ENCODE measurements at places on chromosomes 2 and 18.

GRCh38 chr2:102021779-102022178 lies 30.0 kb downstream of the IL1R2 start:
- DNase-seq: no peak

DNA sequence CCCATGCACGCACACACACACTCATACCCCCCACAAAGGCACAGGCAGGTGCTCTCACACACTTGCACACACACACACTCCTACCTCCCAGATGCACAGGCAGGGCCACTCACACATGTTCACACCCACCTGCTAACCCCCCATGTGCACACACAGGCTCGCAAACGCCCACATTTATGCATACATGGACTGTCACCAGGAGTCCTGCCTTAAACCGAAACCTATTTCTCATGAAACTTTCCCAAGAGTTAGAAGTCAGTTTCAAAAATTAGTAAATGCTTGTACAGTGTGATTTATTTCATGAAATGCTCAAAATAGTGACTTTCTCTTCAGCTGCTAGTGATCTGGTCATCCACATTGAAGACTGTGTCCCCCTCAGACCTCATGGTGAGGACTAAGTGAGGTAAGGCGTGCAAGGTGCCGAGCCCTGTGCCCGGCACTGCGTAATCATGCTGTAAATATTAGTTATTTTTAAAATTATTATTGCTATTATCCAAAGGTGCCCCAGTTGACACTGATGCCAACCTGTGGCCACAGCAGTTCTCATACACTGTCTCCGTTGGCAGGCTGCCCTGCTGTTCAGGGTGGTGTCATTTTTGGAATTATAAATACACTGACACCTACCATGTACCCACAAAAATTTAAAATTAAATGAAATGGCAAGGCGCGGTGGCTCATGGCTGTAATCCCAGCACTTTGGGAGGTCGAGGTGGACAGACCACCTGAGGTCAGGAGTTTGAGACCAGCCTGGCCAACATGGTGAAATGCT lies 12.4 kb downstream of the CNNM4 start:
- DNase-seq: no peak

GRCh38 chr2:38975042-38975441 lies 85.4 kb downstream of the ARHGEF33 start:
- DNase-seq: no peak

DNA sequence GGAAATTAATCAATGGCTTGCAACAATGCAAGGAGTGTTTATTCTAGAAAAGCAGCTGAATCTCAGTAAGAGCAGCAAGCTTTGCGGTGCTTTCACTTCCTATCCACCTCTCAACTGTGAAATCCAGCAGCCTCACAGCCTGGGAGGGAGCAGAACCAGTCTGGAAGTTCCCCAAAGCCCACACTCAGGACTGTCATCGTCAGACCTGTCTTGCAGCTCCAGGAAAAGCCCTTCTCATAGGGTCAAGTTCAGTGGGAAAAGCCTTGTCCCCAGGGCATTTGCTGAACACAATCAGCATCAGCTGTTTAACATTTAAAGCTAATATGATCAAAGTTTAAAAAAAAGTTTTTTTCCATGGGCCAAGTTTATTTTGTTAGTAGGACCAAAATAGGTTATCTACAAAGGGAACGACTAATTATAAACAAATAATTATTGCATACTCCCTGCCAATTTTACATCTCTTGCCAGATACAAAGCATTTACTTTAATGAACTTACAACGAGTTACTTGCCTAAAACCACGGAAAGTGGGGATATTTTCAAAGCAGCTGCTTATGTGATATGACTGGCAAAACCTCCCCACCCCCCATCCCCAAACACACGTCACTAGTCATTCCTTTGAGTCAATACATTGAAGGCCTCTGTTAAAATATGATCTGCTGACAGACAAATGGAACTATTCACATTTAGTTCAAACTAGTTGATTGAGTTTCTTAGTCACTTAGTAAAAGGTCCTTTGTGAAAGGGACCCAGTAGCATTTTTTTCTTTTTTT lies 36.8 kb downstream of the PARD6G start:
- DNase-seq: no peak

GRCh38 chr2:11743846-11744553 lies 2.4 kb upstream of the LPIN1 start:
- peak; percentile 76 for DNase-seq

DNA sequence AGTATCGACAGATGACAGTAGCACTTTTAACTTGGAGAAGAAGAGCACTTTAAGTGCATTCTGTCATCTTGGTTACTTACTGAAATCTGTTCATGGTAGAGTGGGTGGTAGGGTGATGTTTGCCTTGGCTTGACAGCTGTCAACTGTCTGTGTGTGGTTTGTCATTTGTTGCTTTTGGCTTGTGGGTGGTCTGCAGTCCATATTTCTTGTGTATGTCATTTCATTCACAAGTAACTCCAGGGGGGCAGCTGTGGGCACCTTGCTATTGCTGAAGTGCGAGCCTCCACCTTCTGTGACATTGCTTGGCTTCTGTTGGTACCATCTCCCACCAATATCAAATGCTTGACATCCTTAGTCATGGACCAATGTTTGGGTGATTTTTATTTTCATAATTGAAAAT lies 311.6 kb upstream of the NRP2 start:
- DNase-seq: no peak

- peak; percentile 88 for DNase-seq
These were observed 96.7 kb downstream of the RHOB start for GRCh38 chr2:20543469-20544152.

DNA sequence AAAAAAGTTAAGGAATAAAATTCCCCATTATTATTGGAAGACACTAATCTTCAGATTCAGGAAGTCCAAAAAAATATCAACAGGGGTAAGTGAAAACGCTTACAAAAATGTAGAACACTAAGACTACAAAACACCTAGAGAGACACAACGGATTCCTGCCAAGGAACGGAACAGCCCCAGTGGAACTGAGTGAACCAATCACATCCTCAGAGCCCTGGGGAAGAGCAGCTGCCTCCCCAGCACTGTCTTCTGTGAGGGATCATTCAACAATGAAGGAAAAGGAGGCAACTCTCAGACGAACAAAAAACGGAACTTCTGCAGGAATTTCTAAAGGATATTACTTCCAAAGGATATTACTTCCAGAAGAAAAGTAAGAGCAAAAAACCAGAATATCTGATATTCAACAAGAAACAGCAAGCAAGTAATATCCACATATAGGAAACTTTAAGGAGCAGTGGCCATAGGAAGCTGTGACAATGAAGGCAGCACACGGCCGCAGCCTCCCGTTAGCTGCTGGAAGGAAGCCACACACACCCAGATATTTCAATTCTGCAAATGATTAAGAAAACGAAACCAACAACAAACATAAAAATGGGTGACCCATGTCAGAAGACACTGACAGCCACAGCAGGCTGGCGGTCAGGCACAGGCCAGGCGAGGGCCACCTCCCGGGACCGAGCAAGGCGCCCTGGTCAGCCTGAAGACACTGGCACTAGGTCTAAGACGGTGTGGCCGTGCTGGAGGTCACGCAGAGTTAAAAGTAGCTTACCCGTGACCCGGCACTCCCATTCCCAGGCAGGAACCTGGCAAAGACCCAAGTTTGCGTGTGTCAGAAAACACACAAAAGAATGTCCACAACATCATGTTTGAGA lies 81.8 kb downstream of the HDAC4 start:
- DNase-seq: no peak

DNA sequence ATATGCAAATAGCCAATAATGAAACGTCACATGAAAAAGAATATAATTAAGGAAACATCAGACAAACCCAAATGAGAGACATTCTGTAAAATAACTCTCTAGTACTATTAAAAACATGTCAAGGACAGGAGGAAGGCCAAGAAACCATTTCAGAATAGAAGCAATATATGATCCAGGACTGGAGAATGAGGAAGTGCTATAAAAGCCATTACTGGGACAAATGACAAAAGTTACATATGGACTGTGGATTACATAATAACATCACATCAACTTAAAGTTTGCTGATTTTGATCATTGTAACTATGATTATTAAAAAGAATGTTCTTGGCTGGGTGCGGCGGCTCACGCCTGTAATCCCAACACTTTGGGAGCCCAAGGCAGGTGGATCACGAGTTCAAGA lies 81.3 kb downstream of the CRACDL start:
- DNase-seq: no peak

- no peak for DNase-seq
These were observed 90.9 kb downstream of the ANKRD44 start for GRCh38 chr2:197219636-197220035.

DNA sequence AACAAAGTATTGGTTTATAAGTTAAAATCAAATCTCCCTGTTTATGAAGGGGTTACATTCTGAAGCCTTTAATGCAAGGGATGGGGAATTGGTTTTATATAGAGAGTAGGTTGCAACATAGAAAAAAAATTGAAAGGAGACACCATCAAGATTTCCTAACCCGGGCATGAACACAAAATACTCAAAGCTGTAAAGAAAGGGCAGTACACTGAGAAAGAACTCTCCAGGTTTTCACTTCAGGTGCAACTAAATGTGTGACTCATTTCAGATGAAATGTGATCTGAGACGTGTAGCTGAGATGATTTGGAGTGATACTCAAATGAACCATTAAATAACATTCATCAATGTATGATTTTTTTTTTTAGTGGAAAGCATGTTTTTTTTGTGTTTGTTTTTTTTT lies 43.6 kb downstream of the SANBR start:
- no peak for DNase-seq

- DNase-seq: no peak
These were observed 5.8 kb upstream of the MRPL33 start for GRCh38 chr2:27765621-27766286.

DNA sequence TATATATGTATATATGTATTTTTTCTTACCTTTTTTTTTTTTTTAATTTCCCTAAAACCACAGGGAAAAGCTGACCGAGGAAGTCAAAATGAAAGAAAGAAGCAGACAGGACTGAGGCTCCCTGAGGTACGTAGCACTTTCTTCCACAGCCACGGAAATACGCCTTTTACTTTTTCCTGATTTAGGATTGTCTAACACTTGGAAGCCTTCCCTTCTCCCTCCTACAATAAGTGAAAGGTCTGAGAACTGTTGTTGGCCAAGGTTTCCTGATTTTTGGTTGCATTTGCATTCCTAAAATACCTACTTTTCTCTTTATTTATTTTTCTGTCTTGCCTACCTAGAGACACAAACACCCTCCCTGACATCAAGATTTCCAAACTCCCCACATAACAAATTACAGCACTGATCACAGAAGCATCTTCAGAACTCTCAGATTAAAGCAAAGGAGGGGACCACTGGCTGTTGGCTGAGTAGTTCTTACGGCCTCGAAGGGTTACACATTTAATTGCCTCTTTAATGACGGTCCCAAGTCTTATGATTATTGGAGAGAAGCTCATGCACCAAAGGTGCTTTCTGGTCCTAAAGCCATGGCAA lies 778.5 kb upstream of the FANCL start:
- DNase-seq: no peak

DNA sequence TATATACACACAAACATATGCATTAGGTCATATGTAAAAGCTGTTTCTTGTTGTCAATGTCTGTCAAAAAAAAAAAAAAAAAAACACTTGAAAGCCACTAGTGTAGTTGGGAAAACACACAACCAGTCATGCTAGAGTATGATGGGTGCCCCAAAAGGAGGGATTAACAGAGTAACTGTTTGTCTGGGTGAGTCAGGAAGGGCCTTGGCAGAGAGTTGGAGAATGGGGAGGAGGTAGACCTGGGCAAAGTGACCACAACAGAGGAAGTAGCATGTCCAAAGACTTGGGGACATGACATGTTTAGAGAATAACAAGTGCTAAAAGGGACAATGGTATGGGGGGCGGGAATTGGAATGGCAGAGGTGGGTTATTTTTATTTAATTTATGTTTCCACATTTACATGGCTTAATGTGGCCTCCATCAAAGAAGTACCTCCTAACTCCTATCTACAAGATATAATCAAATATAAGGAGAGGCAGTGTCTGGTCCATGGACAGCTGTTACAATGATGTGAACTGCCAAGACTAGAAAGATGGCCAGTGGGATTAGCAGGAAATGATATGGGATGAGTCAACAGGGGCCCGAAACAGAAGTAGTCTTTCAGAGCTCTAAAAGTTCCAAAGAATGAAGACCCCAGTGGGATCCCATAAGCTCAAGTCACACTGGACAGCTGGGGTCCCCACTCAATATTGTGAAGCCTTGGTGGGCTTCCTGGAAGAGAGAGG lies 99.9 kb upstream of the ZFP36L2 start:
- no peak for DNase-seq

DNA sequence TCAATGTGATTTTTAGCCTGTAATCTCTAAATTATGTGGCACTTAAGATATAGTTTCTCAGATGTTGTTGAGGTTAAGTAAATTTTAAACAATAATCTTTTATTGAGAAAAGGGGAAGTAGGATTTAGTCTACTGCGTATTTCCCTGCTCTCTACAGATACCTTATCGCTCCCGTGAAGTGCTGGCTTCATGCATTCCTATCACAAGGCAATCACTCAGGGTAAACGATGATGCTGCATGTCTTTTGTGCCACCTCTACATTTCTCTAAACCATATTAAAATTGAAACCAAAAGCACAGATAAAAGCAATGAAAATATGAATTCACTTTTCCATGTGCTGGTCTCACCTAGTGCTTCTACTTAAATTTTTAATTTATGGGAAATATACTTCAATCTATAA lies 14.4 kb upstream of the RPE start:
- DNase-seq: no peak

GRCh38 chr18:30106356-30106755 lies 936.2 kb downstream of the DSC3 start:
- no peak for DNase-seq

GRCh38 chr18:48902023-48902855 lies 48.5 kb downstream of the SMAD7 start:
- DNase-seq: no peak

- no peak for DNase-seq
These were observed 1392.9 kb upstream of the ACVR2A start for GRCh38 chr2:146451972-146452371.

DNA sequence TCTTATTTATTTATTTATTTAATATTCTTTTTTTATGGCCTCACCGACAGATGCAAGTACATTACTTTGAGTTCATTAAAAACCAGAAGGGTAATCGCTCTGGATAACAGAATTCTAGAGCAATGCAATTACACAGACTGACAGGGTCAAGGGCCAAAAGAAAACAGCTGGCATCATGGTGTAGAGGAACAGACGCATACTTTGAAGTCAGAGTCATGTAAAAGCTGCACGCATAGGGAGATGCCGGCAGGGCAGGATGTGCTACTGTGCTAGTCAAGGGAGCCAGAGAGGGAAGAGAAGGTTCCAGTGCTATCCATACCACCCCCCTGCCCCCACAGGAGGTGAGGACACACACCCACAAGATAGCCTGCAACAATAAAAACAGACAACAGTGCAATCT lies 115.2 kb upstream of the TFCP2L1 start:
- no peak for DNase-seq

- DNase-seq: no peak
These were observed 58.9 kb downstream of the ADNP2 start for GRCh38 chr18:80167931-80168330.

DNA sequence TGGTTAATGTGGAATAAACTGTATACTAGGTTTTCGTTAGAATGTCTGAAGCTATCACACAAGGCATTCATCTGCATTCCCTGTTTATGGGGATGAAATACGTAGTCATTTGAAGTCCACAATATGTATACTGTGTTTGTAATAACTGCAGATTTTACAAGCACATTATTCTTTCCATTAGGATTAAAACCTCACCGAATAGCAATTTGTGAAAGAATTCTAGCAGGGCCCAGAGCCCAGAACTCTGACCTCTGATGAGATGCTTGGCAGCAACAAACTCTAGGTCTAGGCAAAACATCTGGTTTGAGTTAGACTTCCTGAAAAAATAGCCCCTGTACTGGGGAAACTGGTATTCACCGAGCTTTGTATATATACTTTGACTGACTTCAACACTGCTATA lies 158.2 kb downstream of the SRBD1 start:
- DNase-seq: no peak

- no peak for DNase-seq
These were observed 73.0 kb downstream of the NCAPH start for GRCh38 chr2:96408616-96409015.
